NCI-H2081 treated with DMSO at 0.1 percent for 48 hours (cell line): ENCODE measurements at places on chromosomes 16 and 17.

GRCh38 chr17:32485261-32486110 is 1.3 kb upstream of the CDK5R1 start:
- no peak for DNase-seq

DNA sequence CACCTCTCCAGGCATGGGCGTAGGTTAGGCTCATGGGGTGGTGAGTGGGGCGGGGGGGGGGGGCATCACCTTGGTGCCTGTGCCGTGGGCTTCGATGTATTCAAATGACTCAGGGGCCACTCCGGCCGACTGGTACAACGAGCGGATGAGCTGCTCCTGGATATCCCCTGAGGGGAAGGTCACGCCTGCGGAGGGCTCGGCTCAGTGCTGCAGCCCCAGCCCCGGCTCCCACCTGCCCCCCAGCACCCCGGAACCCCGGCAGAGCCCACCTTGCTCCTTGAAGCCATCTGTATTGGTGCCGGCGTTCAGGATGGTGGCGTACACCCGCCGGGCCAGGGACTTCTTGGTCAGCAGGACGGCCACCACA is 5.4 kb downstream of the FASN start:
- DNase-seq: no peak

- DNase-seq: no peak
Observed at GRCh38 chr16:3974751-3975150, 94.2 kb upstream of the CREBBP start.

DNA sequence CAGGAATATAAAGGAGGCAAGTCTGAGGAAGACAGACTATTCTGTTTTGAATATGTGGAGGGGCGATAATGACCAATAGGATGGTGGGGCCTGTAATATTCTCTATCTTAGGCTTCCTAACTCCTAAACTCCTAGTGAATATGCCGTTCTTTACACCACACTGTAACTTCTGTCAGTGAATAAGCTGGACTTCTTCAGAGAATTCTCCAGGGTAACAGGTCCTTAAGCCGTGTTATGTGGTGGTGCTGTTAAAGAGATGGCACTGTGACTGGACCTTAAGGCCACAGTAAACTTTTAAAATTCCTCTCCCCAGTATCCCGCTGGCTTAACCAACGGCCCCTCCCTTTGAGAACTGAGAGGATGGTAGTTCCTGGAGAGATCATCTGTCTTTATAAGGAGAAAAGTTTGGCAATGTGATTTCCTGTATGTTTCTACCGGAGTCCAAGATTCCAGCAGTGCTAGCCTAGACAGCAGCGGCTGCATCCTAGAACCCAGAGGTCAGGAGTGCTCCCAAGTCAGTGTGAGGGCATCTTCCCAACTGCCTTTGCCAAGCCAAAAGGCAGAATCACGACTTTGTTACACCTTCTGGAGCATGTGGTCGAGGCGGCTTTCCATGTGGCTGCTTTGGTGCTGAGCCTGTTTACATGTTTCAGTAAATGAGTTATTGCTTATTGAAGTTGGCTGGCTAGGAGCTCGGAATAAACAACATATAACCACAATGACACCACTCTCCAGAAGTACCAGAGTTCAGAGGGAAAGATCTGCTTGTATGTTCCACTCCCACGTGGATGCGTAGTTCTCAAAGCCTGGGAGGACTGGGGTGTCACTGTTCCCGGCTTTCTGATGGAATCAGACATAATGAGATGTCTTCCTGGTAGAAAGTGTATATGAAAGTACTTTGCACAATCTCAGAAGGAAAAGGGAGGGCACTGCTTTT is 41.0 kb downstream of the TUBD1 start:
- DNase-seq: no peak

DNA sequence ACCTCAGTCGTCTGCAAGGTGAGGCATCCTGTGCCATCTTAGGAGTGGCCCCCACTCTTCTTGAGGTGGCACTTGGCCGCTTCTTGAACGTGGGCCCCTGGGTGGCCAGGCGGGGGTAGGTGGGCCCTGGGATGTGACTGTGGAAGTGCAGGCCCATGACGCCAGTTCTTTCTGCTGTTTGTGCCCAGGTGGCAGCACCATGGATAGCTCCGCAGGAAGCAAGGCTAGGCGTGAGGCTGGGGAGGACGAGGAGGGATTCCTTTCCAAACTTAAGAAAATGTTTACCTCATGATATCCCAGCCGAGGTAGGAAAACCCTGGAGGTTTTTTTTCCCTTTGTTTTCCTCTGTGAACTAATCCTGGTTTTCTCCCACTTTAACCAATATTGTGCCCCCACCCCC is 19.8 kb downstream of the NMRAL1 start:
- no peak for DNase-seq

GRCh38 chr16:66735891-66736290 is 15.5 kb downstream of the DYNC1LI2 start:
- no peak for DNase-seq

- DNase-seq: no peak
Observed at GRCh38 chr16:78930561-78930960, 670.0 kb downstream of the MAF start.

GRCh38 chr17:55175788-55176427 is 88.9 kb upstream of the HLF start:
- no peak for DNase-seq

DNA sequence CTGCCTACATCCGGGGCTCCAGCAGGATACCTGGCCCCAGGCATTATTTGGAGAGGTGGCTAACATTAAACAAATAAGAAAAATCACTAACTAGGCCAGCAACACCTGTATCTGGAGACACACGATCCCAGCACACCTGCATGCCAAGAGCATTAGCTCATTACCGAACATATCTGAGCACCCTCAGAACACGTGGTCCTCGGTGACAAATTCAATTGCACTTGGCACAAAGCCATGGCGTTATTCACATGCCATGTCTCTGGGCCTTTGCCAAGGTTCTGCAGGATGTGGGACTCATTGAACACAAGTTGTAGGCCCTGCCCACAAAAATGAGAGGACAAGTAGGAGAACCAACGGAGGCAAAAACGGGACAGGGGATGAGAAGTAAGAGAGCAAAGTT is 552.3 kb downstream of the TOX3 start:
- peak; percentile 71 for DNase-seq

GRCh38 chr16:71629278-71630016 is 3.5 kb downstream of the MARVELD3 start:
- no peak for DNase-seq

DNA sequence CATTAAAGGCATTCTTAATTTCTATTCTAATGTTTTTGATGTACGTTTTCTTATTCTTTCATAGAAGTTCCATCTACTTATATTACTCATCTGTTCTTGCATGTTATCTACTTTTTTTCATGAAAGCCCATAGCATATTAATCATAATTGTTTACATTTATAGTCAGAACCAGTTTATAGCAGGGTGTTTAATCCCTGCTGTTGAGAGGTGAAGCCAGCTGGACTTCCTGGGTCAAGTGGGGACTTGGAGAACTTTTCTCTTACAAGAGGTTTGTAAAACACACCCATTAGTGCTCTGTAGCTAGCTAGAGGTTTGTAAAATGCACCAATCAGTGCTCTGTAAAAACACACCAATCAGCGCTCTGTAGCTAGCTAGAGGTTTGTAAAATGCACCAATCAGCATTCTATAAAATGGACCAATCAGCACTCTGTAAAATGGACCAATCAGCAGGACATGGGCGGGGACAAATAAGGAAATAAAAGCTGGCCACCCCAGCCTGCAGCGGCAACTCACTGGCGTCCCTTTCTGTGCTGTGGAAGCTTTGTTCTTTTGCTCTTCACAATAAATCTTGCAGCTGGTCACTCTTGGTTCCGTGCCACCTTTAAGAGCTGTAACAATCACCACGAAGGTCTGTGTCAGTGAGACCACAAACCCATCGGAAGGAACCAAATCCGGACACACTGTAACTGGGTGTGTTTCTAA is 120.6 kb downstream of the TANC2 start:
- no peak for DNase-seq

- DNase-seq: no peak
Observed at GRCh38 chr16:1194665-1195392, 30.2 kb downstream of the TPSG1 start.

- DNase-seq: peak; percentile 63
Observed at GRCh38 chr17:48611681-48612455, 1.1 kb upstream of the HOXB7 start.

GRCh38 chr17:32926183-32926582 is 1.8 kb upstream of the TMEM98 start:
- no peak for DNase-seq

DNA sequence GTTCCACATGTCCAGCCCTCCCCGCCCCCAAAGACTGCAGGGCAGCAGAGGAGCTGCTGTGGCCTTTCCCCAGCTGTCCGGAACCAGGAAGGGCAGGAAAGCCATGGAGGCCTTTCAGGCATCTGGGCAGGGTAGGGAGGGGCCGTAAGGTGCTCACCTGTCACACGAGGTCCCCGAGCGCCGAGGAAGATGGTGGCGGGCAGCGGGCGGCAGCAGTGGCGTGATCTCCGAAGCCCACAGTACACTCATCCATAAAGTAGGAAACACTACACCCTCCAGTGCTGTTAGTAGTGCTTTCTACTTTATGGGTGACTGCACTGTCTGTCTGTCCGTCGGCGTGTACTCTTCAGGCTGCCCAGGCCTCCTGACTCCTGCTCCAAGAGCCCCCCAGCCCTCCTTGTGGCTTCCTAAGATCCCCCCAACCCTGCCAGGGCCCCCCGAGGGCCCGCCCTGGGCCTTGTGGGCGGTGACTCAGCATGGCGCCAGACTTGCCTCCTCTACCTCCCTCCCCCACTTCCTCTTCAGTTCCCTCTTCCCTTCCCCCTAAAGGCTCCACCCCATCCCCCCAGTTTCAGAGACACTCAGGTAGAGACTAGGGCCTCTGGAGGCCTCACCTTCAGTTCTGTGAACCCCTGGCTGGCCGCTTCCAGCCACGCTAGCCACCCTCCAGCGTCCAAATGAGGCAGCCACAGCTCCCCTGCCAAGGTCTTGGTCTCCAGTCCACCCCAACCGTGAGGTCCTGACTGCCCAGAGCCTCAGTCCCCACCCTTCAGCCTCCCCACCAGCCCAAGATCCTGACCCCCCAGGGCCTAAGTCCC is 2.6 kb upstream of the TSPOAP1 start:
- no peak for DNase-seq

GRCh38 chr17:3992370-3992769 is 28.1 kb upstream of the ATP2A3 start:
- DNase-seq: no peak
